ENCODE measurements at places on chromosomes 2 and 18. TPM values are rescaled to one million over a fixed set of nuclear protein-coding genes. Genes with fewer than 3 reads are reported as not detected.

- no peak for ATAC-seq
Observed at GRCh38 chr2:171208657-171209056, 48.0 kb upstream of the TLK1 start.

DNA sequence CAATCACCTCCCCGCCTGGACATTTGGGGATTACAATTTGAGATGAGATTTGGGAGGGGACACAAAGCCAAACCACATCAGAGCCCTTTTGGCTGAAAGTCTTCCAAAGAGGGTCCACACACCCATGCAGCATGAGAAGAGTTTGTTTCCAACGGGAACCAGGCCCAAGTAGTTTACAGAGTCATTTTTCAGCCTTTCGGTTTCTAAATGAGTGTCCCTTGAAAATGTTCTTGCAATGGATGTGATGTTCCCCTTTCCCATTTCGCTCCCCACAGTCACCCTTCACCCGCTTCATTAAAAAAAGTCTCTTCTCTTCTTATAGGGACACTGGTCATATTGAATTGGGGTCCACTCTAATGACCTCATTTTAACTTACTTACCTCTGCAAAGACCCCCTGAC, 157.4 kb downstream of the ARL4C start:
- ATAC-seq: no peak

DNA sequence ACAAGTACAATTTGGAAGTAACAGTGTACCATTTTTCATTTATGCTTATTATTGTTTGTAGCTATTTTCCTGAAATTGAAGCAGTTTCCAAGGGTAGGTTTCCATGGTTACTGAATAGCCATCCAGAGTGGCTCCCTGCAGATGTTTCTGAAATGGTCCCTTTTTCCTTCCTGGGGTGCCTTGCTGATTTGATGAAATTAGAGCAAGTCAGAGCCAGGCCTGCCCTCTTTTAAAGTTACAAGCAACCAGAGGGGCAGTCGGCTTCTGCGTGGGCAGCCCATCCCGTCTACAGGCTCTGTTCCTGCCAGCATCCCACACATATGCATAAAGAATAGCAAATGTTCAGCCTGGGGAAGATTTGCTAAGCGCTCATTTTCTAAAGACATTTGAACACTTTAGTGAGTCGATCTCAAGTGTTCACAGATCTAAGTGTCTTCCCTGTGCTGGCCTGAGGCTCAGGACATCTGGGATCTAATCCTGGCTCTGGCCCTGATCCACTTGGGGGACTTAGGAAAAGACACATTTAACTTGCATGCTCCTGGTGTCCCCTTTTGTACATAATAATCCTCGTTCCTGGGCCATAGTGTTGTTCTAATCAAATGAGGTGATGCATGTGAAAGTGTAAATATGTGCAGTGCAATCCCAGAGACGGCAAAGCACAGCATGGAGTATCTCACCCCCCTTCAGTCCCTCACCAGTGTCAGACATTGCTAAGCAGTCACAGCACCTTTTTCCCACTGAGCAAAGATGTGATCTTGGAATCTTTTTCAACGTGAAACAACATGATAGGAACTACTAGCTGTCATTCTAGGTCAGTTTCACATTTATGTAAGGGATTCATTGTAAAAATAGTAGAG, 92.2 kb downstream of the STPG4 start:
- no peak for ATAC-seq

GRCh38 chr18:79738581-79739439, 58.9 kb upstream of the KCNG2 start:
- no peak for ATAC-seq

DNA sequence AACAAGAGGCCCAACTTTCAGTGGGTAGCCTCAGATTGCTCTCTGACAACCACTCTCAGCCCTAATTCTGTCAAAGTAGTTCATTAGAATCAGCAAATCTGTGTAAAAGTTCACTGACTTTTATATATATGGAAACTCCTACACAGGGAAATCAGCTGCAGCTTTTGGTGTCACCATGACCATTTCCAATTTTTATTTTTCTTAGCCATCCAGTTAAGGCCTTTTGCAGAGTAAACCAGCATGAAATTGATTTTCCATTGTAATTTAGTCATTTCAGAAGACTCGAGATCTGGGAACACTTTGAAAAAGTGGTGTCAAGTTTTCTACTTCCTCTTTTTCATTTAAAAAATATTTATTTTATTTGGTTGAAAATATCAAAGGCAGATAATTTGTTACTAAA, 263.2 kb downstream of the TMEM182 start:
- ATAC-seq: no peak

The NYAP2 gene
- not detected for total RNA-seq

The IL1R1 gene
- total RNA-seq: 51.1 TPM
